CD4-positive, CD25-positive, alpha-beta regulatory T cell (primary cell): ENCODE measurements at places on chromosomes 3 and 15.

DNA sequence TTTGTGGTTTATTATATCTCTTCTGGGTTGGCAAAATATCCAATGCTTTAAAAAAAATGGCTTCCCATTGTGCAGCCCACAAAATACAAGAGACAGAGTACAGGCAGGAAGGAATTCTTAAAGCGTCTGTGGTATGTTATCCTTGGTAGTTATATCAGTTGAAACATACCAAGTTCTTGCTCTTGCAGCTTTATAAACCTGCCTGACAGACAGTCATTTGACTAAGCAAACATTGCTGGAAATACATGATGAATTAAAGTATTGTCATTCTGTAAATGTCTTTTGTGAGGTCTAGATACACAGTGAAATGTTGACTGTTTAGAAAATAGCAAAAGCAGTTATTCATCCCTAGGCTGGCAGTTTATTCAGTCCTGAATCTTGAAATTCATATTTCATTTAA lies 44.8 kb upstream of the MAP3K13 start:
- no peak for DNase-seq

GRCh38 chr3:142276781-142277180 lies 51.4 kb upstream of the GK5 start:
- DNase-seq = no peak

DNA sequence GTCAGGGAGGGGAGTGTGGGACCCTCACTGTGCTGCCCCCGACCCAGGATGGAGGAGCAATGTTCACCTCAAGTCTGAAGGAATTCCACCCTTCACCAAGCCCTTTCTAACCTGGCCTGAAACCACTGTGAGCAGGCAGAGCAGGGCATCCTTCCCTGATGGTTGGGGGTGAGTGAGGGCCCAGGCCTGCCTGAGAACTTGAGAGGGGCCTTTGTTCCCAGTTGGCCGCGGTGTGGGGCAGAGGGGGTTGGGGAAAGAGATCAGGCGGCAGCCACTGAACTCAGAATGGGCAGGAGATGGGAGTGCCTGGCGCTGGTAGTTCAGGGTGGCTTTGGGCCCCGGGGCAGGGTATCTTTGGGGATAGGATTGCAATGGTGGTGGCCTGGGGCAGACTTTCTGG lies 103.5 kb upstream of the RPL32 start:
- DNase-seq = no peak

DNA sequence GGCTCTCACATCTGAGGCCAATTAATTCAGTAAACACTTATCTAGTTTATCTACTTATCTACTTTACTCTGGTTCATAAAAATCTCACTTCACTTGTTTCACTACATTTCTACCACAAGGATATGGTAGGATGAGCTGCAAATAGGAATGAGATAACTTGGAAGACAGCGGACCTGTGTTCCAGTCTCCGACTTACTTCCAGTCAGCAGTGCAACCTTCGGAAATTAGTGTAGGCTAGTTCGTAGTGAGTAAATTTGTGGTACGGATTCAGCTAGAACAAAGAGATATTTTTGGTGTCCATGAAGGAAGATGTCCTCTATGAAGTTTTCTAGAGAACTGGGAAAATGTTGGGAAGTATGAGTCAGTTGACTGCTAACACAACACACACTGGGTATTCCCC lies 66.3 kb downstream of the TPRG1 start:
- no peak for DNase-seq

- DNase-seq = no peak
These were observed 9.2 kb upstream of the LDHAL6B start for GRCh38 chr15:59197454-59197853.

DNA sequence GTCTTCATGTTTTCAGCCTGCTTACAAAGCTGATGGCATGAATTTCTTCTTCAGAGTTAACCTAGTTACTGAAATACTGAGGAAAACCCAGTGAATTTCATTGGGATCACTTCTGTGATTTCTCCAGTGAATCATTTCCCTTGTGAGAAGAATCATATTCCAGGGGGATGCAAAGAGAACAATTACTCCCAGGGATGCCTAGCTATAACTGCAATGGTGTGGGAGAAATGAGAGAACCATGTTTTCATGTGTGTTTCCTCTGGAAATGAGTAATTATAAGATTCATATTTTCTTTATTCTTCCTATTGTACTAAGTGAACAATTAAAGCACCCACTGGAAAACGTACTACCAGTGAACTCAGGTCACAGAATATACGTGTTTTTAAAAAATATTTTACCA lies 485.4 kb downstream of the GRM7 start:
- DNase-seq = no peak

DNA sequence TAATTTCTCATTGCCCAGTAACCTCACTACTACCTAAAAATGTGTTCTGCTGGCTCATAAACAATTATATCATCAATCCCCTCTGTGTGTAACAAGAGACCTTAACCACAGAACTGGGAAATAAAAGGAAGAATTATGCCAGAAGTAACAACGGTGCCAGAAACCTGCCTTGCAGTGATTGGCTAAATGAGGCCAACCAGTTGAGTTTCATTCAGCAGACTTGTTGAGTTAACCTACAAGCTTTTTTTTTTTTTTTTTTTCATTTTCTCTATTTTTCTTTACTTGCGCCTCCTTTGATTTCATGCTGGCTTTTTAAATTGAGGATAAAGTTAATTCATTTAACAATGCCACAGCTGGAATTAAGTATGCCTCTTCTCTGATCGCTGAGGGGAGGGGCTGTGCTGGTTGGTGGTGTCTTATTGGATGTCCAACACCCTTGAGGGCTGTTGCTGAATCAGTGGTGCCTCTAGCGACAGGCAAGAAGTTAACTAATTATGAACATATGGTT lies 30.0 kb upstream of the GMNC start:
- DNase-seq = no peak

- no peak for DNase-seq
These were observed 12.5 kb downstream of the PFKFB4 start for GRCh38 chr3:48544141-48544540.

DNA sequence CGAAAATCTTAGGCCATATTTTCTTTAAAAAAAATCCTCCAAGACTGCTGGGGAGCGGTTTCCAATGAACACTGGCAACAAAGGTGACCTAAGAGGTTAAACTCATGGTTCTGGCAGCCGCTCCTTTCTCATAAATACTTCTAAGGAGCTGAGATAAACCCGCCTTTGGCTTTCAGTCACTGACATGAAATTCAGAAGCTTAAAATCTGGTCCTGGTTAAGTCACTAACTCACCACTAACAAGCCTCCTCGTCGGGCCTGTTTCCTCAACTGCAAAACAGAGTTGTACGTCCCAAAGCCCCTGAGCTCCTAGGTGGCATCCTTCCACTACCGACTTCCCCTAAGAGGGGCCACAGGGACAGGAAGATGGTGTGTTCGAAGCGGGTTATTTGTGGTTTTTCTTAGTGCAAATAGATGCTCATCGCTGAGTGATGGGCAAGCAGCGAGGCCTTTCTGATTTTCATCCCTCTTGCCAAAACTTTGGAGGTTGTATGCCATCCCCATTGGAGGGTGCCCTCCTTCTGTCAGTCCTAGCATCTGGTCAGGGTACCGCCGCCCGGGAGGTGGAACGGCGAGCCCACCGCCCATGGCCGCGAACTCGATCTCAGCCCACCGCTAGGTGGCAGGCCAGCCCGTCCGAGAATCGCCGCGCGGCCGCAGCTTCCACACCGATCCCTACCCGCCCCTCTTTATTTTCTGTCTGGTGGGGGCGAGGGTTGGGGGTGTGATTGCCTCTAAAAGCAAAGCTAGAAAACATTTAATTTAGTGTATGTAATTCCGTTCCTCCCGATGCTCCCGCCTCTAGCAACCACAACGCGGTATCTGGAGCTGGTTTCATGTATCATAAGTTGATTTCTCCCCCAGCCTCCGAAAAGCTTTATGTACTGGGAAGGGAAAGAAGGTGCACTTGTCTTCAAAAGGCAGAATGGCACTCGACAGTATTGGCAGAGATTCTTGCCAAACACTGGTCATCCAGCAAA lies 4.6 kb downstream of the BCL6 start:
- peak; percentile 71 for DNase-seq

DNA sequence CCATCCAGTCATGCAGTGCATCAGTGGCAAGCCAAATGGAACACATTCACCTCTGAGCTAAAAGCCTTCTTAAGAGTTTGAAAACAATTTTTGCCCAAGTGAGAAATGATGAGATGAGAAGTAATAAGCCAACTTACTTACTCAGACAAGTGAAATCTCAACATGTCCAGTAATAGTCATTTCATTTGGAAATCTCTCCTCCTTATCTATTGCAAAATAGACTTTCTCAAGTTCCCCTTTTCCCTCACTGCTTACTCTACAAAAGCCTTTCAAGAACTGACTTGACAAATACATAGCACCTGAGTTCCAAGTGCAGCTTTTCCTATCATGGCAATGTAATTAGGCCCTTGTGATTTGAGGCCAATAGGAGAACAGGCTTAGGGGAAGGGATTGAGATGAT lies 282.3 kb downstream of the SLC9A9 start:
- no peak for DNase-seq

- no peak for DNase-seq
These were observed 27.6 kb downstream of the HDAC11 start for GRCh38 chr3:13507570-13508339.

DNA sequence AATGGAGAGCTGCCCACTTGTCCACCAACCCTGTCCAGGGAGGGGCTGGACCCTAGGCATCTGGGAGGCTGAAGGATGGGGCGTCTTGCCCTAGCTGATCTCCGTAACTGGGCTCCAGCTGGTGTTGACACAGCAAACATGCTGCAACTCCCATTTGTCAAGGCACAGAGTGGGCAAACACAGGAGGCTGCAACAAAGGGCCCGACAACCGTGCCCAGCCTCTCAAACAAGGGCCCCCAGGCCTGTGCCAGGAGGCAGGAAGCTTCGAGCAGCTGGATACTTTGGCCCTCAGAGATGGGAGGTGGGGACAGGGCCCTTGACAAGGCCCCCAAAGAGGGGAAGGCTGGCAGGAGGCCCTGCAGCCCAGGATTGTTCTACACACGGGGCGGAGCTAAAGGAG lies 64.2 kb upstream of the TMEM115 start:
- DNase-seq = no peak

DNA sequence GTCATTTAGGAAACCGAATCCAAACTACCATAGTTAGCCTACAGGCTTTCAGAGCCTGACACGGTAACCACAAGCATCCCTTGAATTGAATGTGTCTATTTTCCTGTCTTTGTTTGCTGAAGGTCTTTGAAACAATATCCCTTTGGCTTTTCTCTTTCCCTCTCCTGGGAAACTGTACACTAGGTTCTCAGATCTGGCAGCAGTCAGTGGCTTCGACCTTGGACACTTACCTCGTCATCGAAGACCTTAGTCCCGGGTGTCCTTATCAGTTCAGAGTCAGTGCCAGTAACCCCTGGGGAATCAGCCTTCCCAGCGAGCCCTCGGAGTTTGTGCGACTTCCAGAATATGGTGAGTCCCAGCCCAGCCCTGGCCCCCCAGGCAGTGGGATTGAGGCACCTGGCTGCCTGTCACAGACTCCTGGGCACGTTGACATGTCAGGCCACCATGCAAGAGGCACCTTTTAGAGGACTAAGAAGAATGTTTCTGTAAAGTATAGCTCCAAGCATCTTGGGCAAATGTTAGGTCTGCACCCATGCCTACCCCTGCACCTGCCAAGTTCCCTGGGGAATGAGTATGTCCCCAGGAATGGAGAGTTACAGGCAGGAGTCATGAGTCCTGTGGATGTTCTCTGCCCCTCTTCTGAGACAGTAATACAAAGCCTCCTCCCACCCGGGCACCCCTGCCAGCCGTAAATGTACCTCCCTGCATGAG lies 30.4 kb upstream of the UMPS start:
- no peak for DNase-seq

DNA sequence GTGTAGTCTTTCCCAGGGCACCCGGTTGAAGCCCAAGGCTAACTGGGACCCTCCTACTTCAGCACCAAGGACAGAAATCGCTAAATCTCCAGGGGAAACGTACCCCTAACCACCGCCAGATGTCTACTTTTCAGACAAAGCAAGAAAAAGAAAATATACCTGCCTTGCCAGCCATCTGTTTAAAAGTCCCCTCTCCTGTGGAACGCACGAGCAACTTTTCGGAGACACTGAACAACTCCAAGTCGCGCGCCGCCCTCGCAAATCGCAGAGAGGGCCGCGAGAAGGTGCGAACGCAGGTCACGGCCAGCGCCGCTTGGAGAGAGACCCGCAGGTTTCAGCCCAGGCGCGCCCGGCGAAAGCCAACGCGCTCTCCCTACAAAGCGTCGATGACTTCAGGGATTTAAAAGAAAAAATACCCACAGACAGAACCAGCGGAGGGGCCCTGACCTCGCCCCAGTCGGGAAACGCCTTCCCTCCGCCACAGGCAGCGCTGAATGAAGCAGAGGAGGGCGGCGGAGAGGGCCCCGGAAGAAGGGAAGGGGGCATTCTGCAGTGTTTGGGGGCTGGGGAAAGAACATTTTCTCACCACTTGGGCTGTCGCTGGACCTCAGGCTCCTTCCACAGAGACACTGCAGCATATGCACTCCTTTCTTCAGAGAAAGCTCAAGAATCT lies 213.1 kb downstream of the FGF12 start:
- DNase-seq = no peak

DNA sequence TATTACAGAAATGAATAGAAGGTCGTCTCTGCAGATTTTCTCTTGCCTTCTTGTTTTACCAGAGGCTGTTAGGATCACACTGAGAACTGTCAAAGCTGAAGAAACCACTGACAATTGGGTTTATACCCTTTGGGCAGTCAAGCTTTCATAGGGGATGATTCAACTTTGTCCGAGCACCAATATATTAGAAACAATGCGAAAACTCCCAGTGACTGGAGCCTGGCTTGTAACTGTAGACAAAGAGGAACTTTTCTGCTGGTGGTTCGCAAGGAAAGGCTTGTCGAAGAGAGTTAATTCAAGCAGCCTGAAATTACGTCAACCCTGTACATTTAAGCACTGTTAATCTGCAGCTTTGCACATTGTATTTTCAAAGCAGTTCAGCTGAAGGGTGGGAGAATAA lies 193.2 kb upstream of the ZNF385D start:
- no peak for DNase-seq

GRCh38 chr3:114402838-114403237 lies 109.0 kb downstream of the TIGIT start:
- DNase-seq = no peak

- DNase-seq = no peak
These were observed 5.3 kb downstream of the PLEKHO2 start for GRCh38 chr15:64847016-64847415.

DNA sequence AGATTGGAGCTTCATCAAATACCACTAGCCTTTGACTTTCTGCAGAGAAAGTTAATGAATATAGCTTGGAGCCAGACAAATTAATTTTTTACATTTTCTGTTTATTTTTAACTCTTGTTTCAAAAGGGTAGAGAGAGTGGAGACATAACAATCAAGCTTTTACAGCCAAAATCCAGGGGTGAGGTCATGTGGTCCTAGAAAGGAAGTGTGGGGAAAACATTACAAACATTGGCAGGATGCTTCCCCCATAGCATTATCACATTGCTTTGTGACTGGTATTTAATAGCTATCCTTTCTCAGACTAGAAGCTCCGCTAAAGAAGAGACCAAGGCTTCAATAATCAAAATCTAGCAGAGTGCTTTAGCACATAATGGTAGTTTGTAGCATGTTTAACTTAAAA lies 46.4 kb upstream of the PHLDB2 start:
- DNase-seq = no peak

DNA sequence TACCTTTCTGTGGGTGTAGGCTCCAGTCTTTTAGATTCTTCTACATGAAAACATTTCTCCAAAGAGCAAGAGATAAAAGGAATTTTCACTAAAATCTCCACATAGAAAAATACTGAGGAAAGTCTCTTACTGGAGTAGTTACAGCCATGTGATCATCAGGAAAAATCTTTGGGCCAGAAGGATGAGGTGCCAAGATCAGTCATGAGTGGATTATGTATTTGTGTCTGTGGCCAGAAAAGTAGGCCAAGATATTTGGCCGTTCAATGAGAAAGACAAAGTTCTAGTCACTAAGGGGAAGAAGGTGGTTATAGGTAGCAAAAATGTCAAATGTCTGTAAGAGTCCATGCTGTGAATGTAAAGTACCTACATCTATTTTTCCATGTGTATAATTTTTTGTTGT lies 339.3 kb downstream of the NSUN3 start:
- DNase-seq = no peak
